Caudate nucleus (tissue), 63 donors: ENCODE measurements at places on chromosomes 4 and X.

- no peak for DNase-seq
Observed at GRCh38 chrX:1354036-1355019, 17.7 kb downstream of the IL3RA start.

- DNase-seq: no peak
Observed at GRCh38 chrX:117532339-117532738, 584.3 kb downstream of the KLHL13 start.

DNA sequence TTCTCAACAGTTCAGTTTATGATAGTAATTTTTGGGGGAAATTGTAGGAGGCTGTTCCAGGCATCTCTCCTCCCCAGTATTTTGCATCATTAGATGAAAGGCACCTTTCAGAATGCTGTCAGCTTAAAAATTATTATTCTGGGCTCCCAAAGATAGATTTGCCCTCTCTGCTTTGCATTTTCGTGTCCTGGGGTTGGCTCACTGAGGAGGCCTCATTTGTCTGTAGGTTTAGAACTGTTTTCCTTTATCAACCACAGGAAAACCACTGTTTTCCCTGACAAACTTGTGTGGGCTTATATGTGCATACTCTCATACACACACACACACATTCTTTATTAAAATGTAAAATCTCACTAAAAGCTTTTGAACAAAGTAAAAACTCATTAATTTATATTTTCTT lies 197.2 kb upstream of the VCX3A start:
- DNase-seq: no peak

- no peak for DNase-seq
Observed at GRCh38 chr4:70714079-70714887, 7.5 kb upstream of the RUFY3 start.

DNA sequence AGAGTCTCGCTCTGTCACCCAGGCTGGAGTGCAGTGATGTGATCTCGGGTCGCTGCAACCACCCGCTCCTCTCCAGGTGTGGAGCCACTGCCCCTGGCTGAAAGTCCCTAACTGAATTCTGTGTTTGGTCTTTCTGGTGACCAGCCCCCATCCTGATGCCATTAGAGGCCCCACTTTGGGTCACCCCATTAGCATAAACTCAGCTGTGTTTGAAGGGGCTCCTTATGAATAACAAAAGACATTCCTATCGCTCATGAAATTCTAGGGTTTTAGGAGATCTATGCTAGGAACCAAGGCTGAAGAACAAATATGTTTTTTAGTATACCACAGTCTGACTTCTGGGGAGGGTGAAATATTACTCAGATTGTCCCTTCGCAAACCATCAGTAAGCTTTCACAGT lies 652.9 kb downstream of the ADGRL3 start:
- no peak for DNase-seq

GRCh38 chr4:183831683-183832082 lies 73.4 kb upstream of the STOX2 start:
- DNase-seq: no peak

DNA sequence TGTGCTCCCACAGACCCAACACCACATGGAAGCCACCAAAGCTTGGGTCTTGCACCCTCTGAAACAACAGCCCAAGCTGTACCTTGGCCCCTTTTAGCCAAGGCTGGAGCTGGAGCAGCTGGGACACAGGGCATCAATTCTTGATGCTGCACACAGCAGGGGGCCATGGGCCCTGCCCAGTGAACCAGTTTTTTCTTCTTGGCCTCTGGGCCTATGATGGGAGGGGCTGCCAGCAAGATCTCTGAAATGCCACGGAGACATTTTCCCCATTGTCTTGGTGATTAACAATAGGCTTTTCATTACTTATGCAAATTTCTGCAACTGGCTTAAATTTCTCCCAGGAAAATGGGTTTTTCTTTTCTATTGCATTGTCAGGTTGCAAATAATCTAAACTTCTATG lies 49.0 kb downstream of the SPANXA2 start:
- no peak for DNase-seq

- no peak for DNase-seq
Observed at GRCh38 chr4:152479428-152480026, 56.4 kb downstream of the FBXW7 start.

DNA sequence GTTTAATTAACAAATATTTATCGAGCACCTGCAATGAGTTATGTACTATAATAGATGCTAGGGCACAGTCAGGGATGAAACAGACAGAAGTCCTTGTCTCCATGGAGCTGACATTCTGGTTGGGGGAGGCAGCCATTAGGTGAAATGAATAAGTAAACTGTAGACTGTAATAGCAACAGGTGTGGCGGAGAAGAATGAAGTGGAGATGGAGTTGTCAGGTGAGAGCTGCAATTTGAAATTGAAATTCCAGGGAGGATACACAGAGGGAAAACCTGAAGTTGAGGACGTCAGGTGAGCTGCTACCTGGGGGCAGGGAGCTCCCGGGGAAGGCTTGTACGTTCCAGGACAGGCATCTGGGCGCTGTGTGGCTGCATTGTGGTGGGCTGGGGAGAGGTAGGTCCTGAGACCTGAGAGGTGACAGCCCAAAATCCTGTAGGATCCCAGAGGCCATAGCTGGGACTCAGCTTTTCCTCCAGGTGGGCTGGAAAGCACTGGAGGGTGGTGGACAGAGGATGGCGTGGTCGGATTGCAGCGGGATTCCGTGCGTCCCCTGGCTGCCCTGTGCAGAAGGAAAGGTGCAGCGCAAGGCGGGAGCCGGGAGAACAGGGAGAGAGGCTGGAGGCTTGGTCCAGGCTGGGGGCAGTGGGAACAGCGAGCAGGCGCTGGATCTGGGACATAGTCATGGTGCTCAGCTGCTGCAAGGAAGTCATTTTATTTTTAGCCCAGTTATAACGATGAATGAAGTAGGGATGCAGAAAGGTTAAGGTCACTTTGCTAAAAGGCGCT lies 24.8 kb downstream of the CYTL1 start:
- no peak for DNase-seq

- no peak for DNase-seq
Observed at GRCh38 chr4:104905546-104905945, 241.1 kb upstream of the TET2 start.
